ENCODE measurements at places on chromosomes 2 and 18.

- DNase-seq: no peak
These were observed 47.4 kb downstream of the CACNB4 start for GRCh38 chr2:152051436-152051835.

GRCh38 chr2:125092276-125093009 is 1067.4 kb downstream of the CNTNAP5 start:
- no peak for DNase-seq

DNA sequence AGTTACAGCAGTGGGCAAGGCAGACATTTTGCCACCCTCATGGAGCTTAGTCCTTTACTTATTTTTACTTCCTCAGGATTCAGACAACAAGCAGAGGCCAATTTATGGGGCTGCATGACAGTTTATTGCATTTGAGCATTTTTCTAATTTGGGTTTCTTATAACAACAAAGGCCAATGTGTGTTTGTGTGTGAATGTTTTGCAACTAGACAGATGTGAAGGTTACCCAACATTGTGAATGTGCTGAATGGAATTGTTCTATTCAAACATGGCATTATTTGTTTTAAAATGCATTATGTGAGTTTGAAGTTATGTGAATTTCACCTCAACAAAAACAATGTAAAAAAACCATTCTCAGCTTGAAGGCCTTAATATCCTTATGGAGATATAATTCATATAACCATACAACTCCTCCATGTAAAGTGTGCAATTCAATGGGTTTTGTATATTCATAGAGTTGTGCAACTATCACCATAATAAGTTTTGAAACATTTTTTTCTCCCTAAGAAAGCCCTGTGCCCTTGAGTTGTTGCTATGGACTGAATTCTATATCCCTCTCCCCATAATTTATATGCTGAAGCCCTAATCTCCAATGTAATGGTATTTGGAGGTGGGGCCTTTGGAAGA is 57.3 kb downstream of the CCDC195 start:
- no peak for DNase-seq

- no peak for DNase-seq
These were observed 305.8 kb downstream of the TSN start for GRCh38 chr2:122061206-122061605.

DNA sequence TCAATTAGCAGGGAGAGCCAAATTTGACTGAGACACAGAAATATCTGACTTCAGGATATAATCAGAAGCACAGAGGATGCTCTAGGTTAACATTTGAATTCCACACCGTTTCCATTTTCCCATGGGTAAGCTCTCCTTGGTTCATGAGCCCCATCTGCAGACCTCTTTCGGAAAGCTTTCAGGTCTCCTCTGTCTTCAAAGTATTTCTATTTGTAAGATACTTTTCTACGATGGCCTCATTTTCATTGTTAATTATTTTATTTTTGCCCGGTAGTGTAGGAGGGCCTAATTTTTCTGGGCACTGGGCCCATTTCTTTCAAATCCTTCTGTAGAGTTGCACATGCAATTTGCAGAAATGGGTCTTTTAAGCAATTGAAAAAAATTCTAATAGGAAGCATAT is 53.8 kb downstream of the LRPPRC start:
- DNase-seq: no peak

DNA sequence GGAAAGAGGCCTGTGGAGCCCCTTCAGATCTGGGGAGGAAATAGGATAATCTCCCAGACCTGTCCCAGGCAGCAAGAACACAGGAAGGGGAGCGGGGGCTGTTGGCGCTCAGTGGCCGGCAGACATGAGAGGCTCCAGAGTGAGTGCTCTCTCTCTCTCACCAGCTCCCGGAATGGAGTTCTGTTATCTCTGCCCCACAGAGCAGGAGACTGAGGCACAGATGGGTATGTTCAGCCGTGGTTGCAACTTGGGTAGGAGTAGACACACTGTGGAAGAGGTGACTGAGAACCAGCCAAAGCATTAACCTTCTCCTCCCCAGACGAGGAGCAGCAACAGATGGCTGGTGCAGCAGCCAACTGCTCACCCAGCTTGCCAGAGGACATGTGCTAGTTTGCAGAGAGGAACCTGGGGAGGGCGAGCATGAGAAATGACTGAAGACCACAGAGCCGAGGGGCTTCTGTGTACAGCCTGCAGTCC is 82.0 kb downstream of the NRP2 start:
- DNase-seq: no peak

GRCh38 chr2:162318328-162319180 is at the start of gene IFIH1:
TSS of gene IFIH1 (minus strand) at chr2:162318684. CDS start at chr2:162318307, 377 bp downstream.
- DNase-seq: peak; percentile 41

DNA sequence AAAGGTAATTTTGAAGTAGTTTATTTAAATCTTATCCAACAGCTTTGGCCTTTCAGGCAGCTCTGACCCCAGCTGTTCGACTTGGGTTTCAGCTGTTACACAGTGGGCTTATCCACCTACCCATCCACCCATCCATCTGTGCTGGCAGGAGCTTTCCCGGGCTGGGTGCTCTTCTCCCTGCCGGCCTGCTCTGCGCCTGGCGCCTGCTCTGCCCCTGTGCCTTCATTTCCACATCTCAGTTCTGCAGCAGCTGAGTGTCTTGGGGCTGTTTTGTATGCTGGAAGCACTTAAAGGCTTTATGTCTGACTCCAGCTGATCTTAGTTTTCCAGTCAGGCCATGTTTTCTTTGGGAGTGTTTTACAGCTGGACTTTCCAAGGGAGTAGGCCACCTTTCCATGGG is 24.2 kb downstream of the LDLRAD4 start:
- no peak for DNase-seq

DNA sequence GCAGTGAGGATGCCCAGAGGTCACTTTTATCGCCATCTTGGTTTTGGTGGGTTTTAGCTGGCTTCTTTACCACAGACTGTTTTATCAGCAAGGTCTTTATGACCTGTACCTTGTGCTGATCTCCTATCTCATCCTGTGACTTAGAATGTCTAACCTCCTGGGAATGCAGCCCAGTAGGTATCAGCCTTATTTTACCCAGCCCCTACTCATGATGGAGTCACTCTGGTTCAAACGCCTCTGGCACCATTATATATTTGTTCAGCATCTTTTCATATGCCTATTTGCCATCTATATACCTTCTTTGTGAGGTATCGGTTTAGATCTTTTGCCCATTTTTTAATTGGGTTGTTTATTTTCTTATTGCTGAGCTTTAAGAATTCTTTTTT is 7.2 kb upstream of the CCNT2 start:
- DNase-seq: no peak

- no peak for DNase-seq
These were observed 5.5 kb upstream of the ARL4C start for GRCh38 chr2:234502285-234502918.

GRCh38 chr2:11073776-11074175 is 81.5 kb upstream of the SLC66A3 start:
- DNase-seq: no peak

- no peak for DNase-seq
These were observed 59.2 kb downstream of the CCDC141 start for GRCh38 chr2:178990533-178991241.

DNA sequence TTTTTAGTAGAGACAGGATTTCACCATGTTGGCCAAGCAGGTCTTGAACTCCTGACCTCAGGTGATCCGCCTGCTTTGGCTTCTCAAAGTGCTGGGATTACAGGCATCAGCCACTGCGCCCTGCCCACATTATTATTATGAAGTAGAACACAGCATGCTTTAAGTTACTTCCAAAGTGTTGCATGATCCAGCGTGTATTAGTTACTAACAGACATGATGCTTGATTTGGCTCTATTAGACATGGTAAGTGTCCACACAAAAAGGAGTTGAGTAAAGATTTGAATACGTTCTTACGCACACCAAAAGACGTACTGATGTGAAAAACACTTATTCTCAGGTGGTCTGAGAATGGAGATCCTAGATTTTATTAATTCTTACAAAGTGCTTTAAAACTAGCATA is 50.0 kb downstream of the SLC38A11 start:
- no peak for DNase-seq

Data from activated CD8-positive, alpha-beta memory T cell treated with anti-CD3 and anti-CD28 coated beads for 48 hours (primary cell).